ENCODE measurements at places on chromosomes 6 and 20.

- no peak for DNase-seq
Measured at GRCh38 chr6:163404825-163405265, 9.7 kb upstream of the QKI start.

DNA sequence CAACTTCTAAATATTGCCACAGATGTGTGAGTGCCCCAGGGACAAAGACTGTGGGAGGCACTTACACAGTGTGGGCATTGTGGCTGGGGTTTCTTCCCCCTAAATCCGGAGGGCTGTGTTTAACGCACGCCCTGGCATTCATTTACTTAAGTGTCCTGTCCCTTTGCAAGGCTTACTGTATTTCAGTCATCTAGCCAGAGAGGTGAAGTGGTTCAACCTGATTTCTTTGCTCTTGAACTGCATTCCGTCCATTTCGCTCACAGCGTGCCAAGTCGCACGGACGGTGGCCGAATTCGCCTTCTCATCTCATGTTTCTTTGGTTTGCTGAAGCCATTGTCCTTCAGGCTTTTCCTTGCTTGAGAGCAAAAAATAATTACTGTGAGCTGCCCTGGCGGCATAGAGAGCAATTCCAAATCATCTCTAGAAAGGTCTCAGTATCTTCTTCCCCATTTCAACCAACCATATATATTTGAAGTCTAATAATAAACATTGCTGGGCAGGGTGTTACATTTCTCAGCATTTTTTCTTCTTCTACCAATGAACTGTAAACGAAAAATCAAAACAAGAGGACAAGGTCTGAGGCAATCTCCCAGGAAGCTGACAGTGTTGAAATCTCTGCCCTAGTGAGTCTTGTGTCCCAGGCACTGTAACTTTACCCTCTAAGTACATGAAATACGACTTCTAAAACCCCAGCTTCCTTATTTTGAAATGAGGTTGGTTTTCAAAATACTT lies 16.9 kb downstream of the SYTL3 start:
- DNase-seq = no peak

DNA sequence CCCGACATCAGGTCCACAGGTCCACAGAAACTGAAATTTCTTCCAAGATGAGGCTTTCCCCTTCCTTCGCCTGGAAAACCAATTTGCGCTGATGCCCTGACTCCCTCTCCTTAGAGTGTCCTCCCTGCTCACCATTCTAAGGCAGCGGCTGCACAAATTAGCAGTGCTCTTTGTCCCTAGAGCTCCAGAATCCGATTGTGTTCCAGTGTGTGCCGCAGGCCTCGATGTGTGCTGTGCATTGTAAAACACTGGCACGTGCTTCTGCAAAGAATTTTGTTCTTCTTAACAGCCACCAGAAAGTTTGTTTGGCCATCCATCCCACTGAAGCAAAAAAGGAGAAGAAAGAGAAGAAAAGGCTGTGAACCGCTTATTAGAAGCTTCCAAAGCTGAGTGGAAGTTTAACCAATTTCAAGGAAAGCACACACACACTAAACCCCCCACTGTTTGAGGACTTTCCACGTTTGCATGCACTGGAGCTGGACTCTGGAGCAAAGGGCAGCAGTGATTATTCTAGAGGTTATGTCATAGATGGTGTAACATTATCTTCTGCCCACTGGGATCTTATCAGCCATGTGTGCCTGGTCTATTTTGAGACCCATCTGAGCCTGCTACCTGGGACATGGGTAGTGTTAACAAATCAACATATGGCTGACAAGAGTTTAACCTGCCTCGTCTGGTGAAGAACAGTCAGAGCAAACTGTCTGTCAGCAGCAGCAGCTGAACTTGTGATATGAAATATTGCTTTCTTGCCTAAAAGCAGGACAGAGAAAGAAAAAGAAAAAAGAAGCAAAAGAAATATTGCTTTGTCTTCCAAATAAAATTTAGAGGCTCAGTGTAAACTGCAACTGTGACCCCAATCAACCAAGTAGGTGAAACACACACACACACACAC lies 64.9 kb upstream of the RREB1 start:
- DNase-seq = no peak

DNA sequence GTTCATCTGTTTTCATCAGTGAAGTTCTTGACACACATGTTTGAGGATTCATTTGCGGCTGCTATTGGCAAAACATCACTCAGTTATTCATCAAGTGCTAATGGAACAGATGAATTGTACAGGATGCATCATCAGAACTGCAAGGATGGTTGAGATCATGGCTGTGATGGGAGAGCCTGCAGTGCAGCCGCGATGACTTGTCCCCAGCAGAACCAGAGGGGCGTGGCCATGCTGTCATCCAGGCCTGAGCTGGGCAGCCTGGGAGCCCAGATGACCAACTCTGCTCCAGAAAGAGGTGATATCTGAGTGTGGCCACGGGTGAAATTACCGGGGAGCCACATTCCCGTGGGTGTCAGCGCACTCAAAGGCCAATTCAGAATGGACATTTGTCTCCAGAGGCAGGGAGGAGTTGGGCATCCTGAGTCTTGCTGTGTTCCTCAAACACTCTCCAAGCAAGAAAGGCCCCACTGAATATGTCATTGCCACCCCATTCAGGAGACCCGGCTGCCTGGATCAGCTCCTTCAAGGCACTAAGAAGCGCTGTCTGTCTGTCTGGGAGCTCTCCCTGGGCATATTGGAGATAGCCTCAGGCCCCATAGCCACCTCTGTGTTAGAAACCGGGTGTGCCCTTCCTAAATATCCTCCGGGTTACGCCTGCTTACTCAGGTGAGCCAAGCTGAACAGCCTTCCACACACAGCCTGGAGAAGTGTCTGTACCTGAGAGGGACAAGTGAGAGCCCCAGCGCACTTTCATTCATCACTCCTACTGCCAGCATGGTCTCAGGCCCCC lies 66.7 kb downstream of the SYNDIG1 start:
- DNase-seq = no peak

DNA sequence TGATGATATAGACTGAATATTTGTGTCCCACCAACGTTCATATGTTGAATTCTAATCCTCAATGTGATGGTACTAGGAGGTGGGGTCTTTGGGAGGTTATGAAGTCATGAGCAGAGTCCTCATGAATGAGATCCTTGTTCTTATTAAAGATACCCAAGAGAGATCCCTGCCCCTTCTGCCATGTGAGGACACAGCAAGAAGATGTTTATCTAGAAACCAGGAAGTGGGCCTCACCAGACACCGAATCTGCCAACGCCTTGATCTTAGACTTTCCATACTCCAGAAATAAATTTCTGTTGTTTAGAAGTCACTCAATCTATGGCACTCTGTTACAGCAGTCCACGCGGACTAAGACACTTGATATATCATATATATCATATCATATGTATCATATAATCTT lies 67.7 kb upstream of the GCM1 start:
- DNase-seq = no peak

All from astrocyte of the hippocampus (primary cell).